Choroid plexus epithelial cell (primary cell): ENCODE measurements at places on chromosomes 1 and 21.
A peak's percentile ranks its signal among the peaks of the same experiment; 100 is the strongest.

DNA sequence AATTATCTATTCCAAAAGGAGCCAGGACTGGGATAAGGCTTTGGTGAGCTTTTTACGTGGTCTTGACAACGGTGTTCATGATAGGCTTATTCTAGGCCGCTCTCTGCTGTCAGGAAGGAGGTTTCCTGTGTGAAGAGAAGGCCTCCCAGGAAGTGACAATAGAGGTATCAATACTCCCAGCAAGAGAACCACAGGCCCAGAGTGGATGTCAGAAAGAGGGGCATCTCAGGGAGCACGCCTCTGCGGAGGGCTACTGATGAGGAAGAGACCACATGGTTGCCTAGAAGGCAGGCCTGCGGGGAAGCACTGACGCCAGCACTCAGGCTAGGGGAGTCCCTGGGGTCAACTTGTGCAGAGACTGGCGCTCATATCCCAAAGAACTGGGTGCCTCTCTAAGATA, 60.4 kb downstream of the ITPKB start:
- no peak for DNase-seq

DNA sequence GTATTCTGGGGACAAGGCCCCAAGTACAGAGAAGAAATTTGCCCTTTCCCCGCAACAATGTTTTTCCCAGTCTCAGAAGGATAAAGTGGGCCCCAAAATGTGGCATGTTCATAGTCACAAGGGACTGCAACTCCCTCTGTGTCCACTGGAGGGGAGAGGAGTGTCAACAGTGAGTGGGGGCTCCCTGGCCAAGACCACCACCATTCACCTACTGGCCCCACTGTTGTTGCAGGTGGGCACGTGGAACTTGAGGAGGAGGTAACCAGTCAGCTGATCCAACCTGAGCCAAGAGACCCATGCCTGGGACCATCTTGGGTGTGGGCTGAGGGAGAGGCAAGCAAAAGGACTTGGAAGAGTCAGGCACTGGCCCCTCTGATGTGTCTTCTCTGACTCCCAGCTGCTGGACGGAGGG, 777 bp downstream of the NUDT17 start:
- peak; percentile 59 for DNase-seq

DNA sequence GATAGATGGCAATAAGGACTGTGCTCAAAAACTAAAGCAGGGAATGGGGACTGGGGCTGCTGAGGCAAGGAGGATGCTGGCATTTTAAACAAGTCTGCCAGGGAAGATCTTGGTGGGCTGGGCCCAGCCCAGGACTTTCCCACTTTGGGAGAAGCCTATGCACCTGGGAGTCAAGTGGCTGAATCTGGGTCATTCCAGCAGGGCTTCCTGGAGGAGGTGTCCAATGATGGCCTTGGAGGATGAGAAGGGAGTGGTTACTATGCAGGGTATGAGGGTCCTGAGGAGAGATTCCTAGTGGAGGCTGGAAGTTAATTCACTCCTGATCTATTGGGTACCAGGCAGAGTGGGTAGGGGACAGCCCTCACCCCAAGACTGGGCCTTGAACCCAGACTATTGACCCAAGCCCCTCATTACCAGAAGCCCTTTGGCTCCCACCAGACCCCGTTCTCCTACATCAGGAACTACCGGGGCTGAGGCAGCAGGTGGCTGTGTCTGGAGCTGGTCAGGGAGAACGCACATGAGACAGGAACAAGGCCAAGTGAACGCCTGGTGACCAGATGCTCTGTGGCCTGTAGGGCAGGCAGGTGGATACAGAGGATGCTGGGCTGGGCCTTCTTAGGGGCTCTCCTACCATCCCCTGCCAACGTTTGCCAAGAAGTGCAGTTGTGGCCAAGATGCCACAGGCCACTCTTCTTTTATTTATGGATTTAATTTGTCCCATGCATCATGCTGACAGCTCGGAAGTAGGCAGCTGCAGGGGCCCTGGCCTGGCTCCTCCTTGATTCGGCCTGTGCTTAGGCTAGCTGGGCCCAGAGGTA, 18.3 kb upstream of the LRP8 start:
- no peak for DNase-seq

- no peak for DNase-seq
Observed at GRCh38 chr1:25110036-25110435, 122.3 kb downstream of the SYF2 start.

DNA sequence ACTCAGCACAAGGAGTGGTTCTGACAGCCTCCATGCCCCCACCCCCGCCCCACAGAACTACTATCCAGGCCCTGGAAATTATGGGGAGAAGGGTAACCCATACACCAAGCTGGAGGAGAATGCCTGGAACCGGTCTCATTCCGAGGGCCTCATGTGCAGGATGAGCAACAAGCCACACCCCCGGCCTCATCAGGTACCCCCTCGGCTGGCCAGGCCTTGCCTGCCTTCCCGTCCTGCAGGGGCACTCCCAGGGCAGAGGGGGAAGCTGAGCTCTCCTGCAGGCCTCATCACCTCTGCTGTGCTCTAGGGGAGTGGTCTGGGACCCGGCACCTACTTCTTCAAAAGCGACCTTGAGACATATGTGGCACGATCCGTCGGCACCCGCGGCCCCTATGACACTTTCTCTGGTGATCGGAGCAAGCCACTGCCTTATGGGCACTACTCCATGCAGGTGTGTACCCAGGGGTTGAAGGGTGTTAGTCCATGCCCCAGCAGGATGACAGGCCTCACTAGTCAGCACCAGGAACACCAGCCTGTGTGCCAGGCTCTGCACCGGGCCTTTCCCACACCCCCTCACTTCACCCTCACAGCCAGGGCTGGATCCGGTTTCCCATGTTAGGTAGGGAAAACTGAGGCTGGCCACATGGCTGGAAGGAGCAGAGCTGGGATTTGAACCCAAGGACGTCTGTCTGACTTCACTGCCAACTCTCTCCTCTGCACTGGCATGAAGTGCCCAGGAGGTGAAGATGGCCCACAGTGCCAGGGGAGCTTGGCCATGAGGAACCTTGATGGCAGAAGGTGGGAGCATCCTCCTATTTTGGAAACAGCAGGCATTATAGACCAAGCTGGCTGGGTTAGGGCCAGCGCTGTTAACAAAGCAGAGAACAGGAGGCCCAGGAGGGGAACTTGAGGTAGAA, 10.9 kb upstream of the TTC22 start:
- DNase-seq, result no peak

GRCh38 chr1:238628110-238628509, 737.4 kb upstream of the ZP4 start:
- DNase-seq, result peak; percentile 30

DNA sequence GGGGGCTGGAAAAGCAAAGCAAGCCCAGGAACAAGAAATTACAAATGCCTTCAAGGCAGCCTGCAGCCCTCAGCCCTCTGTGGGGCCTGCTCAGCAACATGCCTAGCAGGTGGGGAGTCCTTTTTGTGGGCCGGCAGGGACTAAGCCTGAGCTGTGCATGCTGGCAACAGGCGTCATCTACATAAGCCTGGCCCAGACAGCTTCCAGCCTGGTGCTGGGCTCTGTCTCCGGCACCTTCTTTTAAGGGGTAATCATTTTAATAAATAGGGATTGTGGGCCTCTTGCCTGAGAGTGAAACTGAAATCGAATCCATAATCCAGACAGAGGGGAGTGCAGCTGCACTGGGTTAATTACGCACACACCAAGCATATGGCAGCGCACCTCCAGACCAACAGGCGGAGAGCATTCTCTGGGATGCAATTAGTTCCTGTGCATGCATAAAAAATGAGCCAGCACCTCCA, 96.6 kb downstream of the DDX20 start:
- no peak for DNase-seq

DNA sequence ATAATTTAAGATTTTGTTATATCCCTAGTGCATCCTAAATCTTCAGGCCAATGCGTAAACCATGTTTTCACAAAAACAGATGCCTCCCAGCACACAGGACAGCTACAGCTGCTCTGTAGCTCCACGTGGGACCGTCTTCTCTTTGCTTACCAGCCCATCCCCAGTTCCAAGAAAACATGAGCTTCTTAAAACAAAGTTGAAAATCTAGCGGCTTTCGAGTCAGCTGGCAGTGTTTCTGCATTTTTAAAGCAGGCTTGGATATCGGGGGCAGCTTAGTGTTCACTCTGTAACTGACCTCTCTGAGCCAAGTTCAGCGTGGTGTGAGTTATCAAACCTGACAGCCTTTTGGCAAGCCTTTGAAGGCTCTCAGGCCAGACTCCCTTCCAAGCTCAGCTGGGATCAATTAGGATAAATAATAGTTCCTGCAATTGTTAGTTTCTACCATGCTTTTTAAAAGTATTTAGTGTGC, 881.5 kb downstream of the LTN1 start:
- peak; percentile 77 for DNase-seq

- no peak for DNase-seq
Observed at GRCh38 chr1:24764848-24765247, 19.6 kb downstream of the CLIC4 start.

- no peak for DNase-seq
Observed at GRCh38 chr1:36715797-36716196, 233.1 kb upstream of the CSF3R start.

DNA sequence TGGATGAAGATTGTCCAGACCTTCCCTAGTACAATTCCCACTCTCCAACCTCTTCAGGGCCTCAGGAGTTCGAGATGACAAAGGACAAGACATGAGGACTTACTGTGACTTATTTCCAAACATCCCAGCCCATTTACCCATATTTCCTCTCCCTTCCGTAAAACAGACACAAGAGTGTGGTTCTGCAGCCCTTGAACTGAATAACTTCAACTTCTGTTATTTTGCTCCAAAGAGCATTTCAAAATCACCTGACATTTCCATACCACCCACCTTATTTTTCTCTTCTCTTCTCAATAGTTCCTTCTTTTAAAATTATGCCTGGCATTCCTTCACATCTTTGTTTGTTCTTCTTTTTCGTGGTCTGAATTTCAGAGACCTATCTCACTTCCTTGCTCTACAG, 8.7 kb upstream of the OR10K2 start:
- DNase-seq, result no peak

DNA sequence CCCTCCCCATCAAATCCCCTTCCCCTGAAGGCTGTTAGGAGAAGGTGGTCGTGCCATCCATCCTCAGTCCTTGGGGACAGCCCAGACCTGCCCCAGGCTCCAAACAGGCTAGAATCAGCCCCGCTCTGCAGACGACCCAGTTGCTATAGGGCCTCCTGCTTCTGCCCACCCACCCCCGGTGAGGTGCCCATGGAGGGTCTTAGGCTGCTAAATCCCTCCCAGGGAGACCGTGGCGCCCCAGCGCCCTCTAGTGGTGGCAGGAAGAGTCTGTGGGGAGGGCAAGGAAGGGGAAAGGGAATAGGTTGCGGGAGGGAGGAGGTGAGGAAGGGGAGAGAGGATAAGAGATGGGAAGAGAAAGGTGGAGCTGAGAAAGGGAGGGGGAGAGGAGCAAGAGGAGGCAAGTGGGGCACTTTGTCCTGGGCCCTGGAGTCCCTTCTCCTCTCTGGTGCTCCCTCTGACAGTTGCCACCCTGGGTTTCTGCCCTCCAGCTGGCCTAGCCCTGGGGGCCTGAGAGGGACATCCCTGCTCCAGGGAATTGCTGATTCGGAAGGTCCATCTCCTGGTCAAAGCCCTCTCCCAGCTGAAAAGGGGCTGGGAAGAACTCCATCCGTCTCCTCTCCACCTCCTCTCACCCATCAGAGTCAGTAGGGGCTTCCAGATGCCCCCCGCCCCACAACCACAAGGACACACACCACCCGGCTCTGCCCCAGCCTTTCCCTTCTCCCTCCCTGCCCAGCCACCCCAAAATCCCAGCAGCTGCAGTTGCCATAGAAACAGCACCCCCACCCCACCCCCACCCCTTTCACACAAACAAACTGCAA, 55.4 kb downstream of the CAMK2N1 start:
- DNase-seq, result peak; percentile 39

DNA sequence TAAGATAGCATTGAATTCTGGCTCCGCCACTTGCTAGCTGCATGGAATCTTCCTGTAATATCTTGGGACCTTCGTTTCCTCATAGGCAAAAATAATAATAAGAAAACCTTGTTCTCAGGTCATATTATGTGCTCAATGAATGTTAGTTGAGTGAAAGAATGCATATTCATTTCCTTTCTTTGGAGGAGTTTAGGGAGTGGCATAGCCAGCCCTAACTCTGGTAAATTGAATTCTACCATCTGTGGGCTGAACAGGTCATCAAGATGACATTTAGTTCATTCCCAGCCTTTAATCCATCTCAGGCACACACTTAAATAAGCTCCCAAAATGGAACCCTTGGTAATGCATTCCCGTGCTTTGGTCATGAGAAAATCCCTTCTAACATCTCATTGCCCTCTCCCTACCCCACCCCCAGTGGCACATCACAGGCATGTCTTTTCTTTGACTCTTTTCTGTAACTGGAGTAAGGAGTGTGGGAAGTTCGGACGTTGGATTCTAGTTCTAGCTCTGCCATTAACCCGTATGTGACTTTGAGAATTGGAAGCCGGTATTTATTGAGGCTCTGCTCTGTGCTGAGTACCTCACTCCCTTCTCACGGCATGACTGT, 13.2 kb upstream of the MYOG start:
- no peak for DNase-seq

DNA sequence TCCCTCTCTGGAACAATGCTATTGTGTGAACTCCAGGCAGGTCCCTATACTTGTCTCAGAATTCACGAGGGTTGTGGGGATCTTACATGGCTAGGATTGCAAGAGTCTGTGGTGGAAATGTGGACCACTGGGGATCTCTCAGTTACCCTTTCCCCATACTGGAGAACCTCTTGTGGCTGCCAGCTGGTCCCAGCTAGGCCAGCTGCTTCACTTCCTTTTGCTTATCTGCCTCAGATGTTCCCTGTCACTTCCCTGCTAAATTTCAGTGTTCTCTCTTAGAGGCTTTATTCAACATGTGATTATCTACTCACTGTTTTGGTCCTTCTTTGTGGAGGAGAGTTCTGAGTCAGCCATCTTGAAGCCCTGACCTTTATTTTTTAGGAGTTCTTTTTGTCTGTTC, 75.9 kb upstream of the SAMD13 start:
- no peak for DNase-seq

DNA sequence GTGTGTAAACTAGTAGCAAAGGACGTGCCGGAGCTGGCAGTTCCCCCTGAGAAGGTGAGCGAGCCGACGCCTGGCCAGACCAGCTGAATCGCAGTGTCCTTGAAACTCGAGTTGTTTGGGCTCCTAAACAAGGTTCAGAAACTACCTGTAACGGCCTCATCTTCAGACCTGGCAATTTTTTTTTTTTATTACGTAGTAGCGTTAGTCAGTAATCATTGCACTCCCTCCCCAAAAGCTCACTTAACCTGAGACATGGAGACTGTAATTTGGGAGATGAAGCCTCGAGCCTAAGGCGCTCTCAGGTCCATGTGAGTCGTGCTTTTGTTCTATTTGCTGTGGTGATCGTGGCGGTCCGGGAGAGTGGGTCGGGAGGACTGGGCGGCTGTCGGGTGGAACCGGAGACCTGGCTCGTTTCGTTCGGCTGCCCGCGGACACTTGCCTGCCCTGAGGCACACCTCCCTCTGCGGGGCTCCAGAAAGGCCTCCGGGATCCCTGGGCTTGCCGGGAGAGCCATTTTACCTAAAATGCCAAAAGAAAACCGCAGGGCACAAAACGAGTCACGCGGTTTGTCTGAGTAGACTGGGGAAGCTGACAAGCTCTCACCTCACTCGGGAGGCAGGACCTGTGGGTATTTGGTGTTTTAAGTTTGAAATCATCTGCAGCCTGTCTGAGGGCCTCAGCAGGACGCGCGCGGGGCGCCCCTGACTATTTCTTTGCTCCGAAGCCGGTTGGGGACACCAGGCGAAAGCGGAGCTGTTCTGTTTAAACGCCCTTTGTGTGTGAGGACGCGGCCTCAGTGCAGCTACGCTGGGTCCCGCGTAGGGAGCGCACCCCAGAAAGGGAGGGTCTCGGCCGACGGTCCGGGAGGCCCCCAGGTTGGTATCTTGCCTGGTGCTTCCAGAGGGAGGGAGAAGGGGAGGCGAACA, 722 bp downstream of the LHX8 start:
- peak; percentile 1 for DNase-seq
